SJCRH30 (cell line): ENCODE measurements at places on chromosomes 3 and 15.

DNA sequence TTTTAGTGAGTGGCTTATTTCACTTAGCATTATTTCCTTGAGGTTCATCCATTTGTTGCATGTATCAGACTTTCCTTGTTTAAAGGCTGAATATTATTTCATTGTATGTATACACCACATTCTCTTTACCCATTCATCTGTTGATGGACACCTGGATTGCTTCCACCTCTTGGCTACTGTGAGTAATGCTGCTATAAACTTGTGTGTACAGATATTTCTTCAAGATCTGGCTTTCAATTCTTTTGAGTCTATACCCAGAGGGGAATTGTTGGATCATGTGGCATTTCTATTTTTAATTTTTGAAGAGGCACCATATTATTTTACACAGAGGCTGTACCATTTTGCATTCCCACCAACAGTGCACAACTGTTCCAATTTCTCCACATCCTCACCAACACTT, 313.5 kb downstream of the RPLP1 start:
- DNase-seq = no peak

- DNase-seq = no peak
These were observed 33.3 kb downstream of the BTLA start for GRCh38 chr3:112466020-112466419.

- DNase-seq = no peak
These were observed 45.1 kb downstream of the CTDSPL start for GRCh38 chr3:37906734-37907282.

- no peak for DNase-seq
These were observed 60.3 kb downstream of the NOX5 start for GRCh38 chr15:69074843-69075224.
